CD4-positive, alpha-beta T cell treated with Interferon alpha-2 for 1 hour (primary cell): ENCODE measurements at places on chromosomes 3 and 15.
A peak's percentile ranks its signal among the peaks of the same experiment; 100 is the strongest.

DNA sequence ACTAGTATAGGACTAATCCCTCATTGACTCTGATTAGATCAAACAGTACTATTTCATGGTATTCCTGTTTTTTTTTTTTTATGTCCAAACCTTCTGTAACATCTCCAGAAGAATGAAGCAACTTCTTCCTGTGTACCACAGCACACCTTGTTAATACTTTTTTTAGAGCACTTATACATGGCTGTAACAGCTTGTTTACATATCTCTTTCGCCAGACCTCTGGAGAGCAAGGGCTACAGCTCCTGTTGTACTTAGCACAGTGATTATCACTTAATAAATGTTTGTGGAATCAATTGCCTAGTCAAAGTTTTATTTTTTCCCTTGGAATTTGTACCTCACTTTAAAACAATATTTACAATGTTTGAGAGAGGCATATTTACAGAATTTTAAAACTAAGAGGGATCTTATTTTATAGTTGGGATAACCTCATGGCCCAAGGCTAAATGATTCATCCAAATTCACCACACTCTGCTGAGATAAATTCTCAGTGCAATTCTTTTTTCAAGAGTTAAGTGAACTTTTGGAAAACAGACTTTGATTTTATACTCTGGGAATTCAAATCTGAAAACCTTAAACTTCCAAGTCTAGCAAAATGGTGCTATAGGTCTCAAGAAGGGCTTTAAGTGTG, 9.2 kb upstream of the GATM start:
- DNase-seq = no peak

- DNase-seq = no peak
Observed at GRCh38 chr15:78092261-78093041, at the start of gene SH2D7. Gene SH2D7, plus strand, starts transcription at chr15:78092561. Its CDS starts 24 bp downstream, at chr15:78092585.

DNA sequence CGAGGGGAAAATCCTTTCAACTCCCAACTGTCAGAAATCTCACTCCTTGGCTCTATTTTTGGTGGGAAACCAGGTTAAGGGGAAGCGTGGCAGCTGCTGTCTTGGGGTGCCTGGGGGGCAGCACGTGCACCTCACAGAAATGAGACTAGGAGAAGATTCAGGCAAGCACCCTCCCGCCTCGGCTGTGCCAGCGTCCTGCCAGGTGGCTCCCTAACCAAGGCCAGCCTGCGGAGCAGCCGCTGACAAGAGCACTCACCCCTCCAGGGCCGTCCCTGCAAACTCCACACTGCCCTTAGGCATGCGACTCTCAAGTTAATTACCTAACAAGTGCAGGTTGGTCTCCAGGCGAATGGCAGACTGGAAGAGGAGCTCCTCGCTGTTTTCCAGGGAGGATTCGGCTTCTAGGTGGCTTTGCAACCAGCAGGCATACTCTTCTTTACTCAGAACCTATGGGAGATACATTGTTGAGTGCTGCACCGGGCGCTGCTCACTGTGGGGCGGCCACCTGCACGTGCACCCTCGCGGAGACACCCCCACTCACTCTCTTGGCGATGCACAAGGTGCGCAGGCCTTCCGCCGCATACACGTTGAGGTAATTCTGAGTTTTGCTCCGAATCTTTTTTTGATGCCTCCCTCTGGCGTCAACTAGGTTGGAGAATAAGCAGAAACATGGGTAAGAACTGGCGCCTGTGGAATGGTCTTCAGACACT, 155.3 kb downstream of the ATP10A start:
- DNase-seq = no peak

- DNase-seq = no peak
Observed at GRCh38 chr15:94441760-94442159, 210.4 kb downstream of the MCTP2 start.

DNA sequence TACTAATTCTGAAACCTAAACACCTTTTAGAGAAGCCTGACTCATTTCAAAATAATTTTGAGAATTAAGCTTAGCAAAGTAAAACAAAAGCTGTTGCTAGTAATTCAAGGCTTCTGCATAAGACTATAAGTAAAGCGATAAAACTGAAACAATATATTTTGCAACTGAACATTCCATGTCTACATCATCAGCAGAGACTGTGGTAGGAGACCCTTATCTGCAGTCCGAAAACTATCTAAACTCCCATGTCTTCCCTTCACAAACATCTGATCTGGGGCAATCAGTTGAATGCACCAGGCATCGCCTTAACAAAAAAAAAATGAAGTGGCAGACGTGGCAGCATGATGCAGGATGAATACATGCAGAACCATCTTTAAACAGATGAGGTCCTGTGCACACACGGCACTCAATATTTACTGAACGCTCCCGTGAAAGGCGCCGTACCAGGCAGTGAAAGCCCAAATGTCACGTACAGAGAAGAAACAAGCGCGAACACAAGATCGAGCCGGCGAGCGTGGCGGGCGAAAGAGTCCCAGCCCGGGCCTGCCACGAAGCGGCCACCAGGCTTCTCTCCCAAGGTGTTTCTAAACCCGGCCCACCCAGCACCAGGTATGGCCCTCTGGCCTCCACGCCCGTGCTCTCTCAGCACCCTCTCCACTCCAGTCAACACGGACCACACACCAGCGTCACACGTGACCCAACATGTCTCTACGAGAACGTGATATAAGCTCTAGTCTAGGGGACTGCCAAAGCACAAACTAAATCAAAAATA, 63.0 kb downstream of the CHSY1 start:
- DNase-seq = no peak

GRCh38 chr3:156627946-156628569, 46.3 kb upstream of the TIPARP start:
- no peak for DNase-seq

- no peak for DNase-seq
Observed at GRCh38 chr3:143179603-143180002, 60.0 kb downstream of the CHST2 start.

DNA sequence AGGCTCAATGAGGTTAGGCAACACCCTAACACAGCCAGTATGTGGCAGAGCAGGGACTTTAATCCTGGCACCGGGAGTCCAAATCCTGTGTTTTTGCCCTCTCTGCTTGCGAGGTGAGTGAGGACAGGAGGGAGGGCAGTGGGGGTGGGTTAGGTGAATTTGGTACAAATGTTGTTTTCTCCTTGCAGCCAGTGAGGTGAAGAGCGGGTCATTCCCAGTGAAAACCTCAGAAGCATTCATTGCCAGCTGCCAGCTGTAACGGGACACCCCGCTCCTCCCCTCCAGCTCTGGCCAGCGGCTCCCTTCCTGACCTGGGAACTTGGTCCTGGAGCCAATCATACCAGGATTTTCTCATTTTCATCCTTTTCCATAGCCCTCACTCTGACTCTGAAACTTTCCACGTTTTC, 45.7 kb upstream of the RAB6B start:
- DNase-seq = no peak

- DNase-seq = peak; percentile 36
Observed at GRCh38 chr3:48299746-48300712, 33.4 kb downstream of the SPINK8 start.

DNA sequence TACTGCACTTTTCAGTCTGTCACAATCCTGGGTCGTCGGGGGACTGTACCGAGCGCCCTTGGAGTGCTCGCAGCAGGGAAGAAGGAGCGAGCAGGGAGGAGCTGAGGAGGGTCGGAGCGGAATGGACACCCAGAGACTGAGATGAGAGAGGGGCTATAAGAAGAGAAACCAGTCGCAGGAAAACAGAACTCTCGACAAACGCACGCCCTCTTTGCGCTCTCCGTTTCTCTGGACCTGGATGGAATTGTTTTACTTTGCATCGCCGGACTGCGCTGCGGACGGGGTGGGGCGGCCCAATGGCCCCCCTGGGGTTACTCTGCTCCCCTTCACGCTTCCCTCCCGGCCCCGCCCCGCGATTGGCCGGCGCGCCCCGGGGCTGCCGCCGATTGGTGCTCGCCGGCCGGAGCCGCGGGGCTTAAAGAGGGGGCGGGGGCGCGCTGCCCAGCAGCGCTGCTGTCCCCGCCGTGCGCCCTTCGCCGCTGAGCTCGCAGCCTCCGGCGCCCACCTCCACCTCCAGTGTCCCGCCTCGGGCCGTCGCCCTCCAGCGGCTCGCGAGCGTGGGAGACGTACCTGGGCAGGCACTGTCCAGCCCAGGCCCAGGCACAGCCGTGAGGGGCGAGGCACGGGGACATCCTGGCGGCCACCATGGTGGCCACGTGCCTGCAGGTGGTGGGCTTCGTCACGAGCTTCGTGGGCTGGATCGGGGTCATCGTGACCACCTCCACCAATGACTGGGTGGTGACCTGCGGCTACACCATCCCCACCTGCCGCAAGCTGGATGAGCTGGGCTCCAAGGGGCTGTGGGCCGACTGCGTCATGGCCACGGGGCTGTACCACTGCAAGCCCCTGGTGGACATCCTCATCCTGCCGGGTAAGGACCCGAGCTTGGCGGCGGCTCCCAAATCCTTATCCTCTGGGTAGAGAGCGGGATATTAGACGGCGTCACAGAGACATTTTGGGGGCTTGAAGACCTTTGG, at the start of gene CLDN11:
CLDN11 (plus strand) TSS at position 447 of the 977 bp plus-strand sequence; CDS start at position 646, 199 bp downstream.
- DNase-seq = no peak

DNA sequence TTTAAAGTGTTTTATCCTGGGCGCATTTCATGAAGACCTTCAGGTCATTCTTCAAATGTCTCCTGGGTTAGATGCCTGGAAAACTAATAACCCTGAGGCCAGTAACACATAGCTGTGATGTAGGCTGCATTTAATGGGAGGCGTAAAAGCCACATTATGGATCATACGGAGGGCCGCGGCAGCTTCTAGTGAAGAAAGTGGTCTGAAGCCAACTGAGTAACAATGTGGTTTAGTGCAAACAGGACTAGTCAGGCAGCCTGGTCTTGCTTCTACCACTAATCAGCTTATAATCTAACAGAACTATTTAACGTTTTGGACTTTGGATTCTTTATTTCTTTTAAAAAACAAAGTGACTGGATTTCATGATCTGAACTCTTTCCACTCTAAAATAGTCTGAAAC, 54.4 kb downstream of the ADAMTSL3 start:
- no peak for DNase-seq

DNA sequence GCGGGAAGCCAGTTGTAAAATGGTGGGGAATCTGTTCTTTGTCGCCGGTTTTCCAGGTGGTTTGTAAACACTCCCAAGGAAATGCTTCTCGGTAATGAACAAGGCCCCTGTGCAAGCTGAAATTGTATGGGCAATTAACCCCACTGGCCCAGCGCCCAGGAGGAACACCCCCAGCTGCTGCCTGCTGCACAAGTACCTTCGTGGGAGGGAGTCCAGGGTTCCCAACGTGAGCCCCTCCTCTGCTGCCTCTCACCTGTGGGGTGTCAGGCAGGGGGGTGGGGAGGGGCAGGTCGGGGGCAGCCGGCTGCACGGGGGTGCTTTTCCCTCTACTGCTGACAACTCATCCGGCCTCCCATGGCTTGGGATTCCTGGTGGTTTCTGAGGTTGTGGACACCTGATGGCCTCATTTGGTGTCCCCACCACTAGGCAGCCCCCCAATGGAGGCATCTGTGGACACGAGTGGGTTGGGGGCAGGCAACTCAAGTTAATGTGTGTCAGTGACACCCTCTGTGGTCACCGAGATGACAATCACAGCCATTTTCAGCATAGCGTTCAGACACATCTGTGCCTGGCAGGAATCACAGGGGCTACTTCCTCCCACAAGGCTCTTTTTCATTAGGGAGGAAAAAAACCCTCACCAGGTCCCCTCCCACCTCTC, 35.6 kb upstream of the PRR23E start:
- no peak for DNase-seq
